ENCODE measurements at places on chromosomes 16 and 17.

- peak; percentile 54 for DNase-seq
Measured at GRCh38 chr16:67415872-67416793, at the start of gene ZDHHC1. TSS of gene ZDHHC1 (minus strand) at chr16:67416477. CDS start at chr16:67407775, 8,702 bp downstream.

DNA sequence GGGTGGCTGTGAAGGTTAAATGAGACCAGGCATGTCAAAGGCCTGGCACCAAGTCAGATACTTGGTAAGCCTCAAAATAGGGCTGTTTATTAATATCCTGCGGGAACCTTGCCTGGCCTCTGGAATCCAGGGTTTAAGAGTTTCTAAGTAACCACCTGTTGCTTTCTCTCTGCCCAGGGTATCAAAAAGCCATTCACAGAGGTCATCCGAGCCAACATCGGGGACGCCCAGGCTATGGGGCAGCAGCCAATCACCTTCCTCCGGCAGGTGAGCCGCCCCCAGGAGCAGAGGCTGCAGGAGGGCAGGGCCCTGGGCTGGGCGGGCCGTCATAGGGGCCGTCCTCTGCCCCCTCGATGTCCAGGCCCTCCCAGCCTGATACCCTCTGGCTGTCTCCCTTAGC is 13.3 kb downstream of the GPT2 start:
- DNase-seq = no peak

GRCh38 chr16:77790009-77790372 is 1.6 kb downstream of the VAT1L start:
- no peak for DNase-seq

GRCh38 chr16:72467157-72467759 is 295.3 kb upstream of the PMFBP1 start:
- DNase-seq = peak; percentile 72

Data from SK-MEL-5 (cell line).